ENCODE measurements at places on chromosomes 16 and 17. TPM values are rescaled to one million over a fixed set of nuclear protein-coding genes. Genes with fewer than 3 reads are reported as not detected.
A peak's percentile ranks its signal among the peaks of the same experiment; 100 is the strongest.

FBXO39 gene
- 0.92 TPM for total RNA-seq

CD7 gene
- not detected for total RNA-seq

PRSS36 gene
- 0.53 TPM for total RNA-seq

MYLK3 gene
- not detected for total RNA-seq

SDR42E2 gene
- total RNA-seq: not detected

AOC3 gene
- total RNA-seq: 0.14 TPM

HCRT gene
- total RNA-seq: not detected

TNS4 gene
- 285 TPM for total RNA-seq

GRCh38 chr16:53668869-53669268 lies 34.8 kb downstream of the RPGRIP1L start:
- DNase-seq: no peak

GRCh38 chr17:33328129-33328528 lies 35.0 kb upstream of the ASIC2 start:
- no peak for DNase-seq

DNA sequence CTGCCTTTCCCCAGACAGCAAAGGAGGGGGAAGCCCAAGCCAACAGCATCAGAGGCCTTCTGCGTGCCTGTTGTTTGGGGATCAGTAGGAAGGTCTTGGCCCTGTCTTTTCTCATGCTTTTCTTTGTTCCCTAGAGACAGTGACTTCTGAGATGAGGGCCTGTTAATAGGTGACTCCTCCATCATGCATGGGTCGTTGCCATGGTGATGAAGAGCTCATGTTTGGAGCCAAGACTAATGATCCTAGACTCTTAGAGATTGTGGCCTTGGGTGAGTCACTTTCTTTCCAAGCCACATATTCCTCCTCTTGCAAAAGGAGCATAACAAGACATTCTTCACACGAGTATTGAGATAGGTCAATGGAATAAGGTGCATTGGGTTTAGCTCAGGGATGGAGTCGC lies 201.1 kb upstream of the ASIC2 start:
- no peak for DNase-seq

DNA sequence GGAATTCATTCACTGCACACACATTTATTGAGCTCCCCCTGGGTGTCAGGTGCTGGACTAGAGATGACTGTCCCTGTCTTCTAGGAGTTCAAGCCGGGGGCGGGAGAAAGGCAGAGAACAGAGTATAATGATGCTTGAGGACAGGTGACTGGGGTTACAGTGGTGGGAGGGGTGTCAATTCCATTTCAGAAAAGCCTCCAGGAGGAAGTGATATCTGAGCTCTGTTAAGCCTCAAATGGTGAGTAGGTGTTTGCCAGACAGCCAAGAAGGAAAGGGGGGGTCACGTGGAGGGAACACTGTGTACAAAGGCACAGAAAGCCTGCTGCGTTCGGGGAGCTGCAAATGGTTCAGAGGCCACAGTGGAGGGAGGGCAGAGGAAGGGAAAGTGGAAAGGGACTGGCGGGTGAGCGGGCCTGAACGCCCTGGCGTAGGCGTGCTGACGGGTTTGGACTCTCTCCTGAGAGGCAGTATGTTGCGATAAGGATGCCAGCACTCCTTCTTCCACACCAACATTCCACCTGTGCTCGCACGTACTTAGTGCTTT lies 9.7 kb upstream of the NXPH3 start:
- no peak for DNase-seq

DNA sequence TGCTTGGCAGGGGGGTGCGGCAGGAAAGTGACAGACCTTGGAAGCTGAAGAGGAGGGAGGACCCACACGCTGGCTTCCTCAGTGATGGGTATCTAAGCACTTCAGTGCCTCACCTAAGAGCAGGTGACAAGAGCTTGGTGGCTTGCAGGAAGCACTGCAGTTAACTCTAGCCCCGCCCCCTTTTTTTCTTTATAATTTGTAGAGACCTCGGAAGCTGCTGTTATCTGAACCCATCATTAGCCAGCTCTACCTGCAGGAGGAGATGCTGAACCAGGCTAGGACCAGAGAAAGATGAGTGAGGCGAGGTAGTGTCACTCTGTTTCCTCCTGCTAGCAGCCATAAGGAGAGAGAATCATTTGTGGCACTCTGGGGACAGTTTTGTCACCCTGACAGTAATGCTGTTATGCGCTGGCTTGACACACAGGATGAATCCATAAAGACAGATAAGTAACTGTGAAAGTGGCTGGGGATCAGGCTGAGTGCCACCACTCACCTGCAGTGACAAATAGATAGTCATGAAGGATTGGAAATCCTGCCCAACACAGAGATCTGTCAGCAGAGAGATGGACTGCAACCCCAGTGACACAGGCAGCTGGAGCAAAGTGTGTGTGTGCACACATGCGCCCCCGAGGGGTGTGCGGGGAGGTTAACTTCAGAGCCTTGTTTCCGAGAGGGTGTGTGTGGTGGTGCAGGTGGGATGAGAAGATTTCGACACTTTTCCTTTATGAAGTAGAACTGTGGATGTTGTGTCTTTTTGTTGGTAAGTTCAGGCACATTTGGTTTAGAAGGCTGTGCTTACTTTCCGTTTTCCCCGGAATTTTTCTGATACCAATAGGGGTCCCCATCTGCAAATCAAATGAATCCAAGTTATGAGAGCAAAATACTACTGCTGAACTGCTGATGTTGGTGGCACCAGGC lies 224.0 kb downstream of the IRX3 start:
- no peak for DNase-seq

- DNase-seq: no peak
These were observed 87.0 kb downstream of the ABCC1 start for GRCh38 chr16:16036359-16036792.

DNA sequence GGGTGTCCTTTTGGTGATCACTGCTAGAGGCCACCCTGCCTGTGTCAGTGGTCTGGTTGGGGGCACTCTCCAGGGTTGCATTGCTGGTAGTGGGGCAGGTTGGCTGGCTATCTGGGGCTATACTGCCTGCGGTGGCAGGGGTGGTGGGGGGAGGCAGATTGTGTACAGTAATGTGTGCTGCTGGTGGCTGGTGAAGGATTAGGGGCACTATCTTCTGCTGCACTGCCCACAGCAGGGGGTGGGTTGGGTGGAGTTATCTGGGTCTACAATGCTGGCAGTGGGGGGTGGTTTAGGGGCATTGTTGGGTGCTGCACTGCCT lies 204.0 kb upstream of the WSB1 start:
- DNase-seq: no peak

- DNase-seq: peak; percentile 34
These were observed 58.0 kb upstream of the GSE1 start for GRCh38 chr16:85554889-85555718.

GRCh38 chr17:72346306-72346705 lies 225.5 kb downstream of the SOX9 start:
- no peak for DNase-seq

DNA sequence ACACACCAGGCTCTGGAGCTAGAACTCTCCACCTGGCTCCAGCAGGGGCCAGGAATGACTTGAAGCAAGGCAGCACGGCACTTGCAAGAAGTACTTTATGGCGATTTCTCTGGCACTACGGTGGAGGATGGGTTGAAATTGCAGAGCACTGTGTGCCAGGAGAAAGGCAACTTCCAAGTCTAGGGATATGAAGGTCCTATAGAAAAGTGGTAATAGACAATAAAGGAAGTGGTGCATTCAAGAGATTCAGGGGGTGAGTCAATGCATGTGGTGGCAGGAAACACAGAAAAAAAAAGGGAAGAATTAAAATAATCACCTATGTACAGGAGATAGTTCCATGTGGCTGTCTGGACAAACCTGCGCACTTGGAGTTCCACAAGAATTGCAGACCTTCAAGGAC lies 240.3 kb upstream of the DYNLRB2 start:
- peak; percentile 47 for DNase-seq

DNA sequence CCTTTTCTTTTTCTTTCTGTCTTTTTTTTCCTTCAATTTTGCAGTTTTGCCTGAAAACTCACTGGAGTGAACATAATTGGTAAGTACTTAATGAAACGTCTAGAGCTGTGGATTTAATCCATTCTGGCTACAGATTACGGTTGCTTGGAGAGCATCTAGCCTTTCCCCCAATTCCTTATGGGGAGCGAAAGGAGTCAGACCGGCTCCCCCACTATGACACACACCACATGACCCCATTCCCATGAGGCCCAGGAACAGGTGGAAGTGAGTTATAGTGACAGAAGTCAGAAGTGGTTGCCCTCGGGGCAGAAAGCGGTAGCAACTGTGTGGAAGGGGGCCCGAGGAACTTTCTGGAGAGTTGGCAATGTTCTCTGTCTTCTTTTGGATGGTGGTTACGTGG lies 41.2 kb downstream of the EMP2 start:
- no peak for DNase-seq

DNA sequence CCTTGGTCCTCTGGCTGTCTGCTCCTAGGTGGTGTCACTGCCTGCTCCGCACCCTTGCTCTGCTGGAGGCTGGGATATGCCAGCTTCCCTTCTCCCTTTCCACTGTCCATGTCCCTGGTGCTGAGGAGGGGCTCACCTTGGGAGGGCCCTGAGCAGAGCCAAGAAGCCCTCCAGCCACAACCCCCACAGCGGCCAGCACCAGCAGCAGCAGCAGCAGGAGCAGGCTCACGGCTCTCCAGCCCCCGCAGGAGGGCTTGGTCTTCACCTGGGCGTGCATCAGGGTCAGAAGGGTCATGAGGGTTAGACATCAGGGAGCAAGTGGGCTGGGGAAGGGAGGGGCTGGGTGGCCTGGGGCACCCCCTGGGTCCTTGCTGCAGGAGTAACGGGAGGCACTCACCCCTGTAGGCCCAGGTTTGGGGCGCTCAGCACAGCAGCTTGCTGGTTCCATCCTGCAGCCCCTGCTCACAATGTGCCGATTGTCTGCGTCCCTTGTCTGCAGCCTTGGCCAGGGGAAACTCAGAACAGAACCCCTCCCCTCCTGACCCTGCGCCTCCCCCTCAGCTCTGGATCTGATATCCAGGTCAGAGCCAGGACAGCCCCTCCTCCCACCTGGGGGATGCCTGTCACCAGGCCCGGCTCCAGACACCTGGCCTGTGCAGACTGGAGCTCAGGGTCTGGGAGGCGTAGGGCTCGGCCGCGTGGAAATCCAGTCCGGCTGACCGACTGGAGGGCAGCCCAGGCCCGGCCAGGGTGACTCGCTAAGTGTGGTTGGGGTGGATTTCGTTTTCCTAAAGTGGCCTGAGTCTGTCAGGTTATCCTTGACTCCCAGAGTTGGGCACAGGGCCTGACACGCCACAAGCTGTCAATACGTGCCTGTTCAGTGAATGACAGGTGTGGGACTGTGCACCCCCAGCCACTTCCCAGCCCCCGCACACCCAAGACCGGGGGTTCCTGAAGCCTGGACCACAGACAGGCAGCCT lies at the start of gene BRICD5:
Gene BRICD5, minus strand, starts transcription at position 478 of the 980 bp plus-strand sequence. Its CDS starts 30 bp downstream, at position 448.
- DNase-seq: no peak

GRCh38 chr17:77887464-77888241 lies 70.8 kb upstream of the TNRC6C start:
- peak; percentile 1 for DNase-seq

- DNase-seq: no peak
These were observed 484.5 kb upstream of the ERCC4 start for GRCh38 chr16:13435415-13435814.

DNA sequence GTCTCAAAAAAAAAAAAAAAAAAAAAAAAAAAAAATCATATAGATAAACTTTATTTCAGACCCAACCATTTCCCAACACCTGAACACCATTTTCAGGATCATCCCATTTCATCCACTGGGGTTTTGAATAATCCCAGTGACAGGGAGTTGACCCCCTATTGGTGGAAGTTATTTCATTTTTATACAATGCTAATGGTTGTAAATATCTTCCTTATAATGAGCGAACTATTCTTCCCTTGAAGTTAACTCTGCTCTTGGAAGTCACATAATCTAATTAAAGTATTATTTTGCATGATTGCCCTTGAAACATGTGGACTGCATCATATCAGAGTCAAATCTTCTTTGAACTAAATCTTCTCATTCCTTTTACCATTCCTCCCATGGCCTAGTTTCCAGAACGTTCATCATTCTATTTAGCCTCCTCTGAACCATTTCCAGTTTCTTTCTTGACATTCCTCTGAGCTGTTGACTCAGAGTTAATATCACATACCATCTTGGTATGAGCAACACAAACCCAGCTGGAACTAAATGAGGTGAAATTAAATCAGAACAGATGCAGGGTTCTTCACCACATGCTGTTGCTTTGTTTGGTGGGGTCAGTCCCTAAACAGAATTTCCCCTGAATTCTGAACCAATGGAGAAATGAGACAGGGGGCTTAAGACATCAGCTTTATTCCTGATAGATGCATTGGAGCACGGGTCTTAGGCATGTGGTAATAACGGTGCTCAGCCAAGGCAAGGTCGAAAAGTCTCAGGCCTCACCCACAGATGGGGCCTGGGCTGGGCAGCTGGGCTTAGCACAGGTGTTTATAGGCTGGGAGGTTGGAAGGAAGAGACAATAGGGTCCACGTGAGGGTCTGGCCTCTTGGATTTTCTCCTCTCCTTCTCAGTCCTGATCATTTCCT lies 8.9 kb downstream of the HSD17B2 start:
- DNase-seq: no peak

GRCh38 chr16:87845213-87845612 lies 24.1 kb downstream of the SLC7A5 start:
- no peak for DNase-seq

DNA sequence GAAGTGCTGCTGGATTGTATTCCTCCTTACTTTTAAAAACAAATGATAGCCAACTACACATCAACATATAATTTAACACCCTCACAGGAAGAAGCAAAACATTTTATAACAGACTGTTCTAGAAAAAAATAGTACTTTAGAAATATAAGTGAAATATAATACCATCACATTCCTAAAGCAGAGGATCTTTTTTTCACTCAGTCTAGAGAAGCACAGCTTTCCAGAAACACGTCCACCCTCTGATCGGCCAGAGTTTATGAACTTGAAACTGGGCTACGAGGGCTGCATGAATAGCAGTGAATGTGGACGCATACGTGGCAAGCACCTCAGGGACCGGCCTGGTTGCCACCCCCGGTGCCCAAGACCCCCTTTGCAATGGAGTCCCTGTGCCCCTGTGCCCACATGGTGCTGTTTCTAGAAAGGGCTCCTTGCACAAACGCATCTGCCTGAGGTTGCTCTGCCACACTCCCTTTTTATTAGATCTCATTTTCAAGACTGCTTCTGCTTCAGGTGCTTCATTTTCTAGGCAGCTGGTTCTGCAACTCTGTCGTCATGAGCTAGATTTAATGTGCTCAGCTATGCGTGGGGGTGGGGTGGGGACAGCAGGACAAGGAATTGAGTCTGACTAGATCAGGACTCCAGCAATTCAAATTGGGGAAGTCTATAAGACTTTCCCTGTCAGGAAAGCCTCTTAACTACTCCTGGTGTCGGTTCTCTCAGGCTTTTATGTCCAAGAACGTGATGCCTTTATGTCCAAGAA lies 29.1 kb upstream of the ERN1 start:
- no peak for DNase-seq

GRCh38 chr17:32863559-32863958 lies 13.4 kb downstream of the MYO1D start:
- DNase-seq: no peak

DNA sequence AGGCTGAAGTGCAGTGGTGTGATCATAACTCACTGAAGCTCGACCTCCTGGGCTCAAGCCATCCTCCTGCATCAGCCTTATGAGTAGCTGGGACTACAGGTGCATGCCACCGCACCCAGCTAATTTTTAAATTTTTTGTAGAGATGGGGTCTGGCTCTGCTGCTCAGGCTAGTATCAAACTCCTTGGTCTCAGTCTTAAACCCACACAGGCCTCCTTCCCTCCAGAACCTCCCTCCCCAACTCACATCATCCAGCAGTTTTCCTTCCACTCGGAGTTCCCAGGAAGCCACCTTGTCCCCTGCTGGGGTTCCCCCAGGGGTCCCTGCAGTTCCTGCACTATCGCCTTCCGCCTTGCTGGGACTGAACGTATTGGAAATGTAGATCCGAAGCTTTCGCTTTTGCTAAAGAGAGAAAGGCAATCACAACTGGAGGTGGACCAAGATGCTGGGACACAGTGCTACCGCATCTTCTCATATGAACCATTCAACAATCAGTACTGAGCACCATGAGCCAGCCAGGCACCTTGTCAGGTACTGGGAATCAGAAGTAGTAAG lies 7.2 kb downstream of the SMARCD2 start:
- DNase-seq: no peak
